ENCODE measurements at places on chromosomes 16 and 17.

DNA sequence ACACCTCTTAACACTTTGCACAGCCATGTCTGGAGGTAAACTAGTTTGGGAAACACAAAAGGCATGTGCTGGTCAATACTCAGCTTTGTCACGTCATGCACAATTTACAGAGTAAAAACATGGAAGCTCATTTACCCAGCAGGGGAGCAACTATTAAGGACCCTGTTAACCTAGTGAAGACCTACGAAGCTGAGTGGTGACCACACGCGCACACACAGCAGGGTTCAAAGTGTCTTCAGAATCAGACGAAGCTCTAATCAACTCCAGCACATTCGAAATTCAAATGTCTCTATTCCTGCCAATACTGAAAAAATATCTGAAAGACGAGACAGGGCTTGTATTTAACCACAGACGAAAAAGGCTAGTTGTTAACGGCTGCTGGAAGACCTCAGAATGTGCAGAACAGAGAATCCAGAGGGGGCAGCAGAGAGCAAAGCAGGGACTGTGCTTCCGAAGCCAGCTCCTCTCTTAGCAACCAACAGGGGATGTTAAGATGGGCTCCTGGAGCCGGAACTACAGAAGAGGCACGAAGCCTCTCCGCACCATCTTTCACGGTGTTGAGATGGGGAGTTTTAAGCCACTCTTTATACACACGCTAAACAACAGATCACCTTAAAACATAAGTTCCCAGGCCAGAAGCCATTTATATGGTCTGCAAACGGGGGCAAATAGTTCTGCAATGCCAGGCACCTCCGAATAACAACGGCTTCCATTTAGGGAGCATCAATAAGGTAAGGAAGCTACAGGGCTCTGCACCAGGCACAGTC, 45.7 kb downstream of the CMTM4 start:
- DNase-seq, result peak; percentile 78

DNA sequence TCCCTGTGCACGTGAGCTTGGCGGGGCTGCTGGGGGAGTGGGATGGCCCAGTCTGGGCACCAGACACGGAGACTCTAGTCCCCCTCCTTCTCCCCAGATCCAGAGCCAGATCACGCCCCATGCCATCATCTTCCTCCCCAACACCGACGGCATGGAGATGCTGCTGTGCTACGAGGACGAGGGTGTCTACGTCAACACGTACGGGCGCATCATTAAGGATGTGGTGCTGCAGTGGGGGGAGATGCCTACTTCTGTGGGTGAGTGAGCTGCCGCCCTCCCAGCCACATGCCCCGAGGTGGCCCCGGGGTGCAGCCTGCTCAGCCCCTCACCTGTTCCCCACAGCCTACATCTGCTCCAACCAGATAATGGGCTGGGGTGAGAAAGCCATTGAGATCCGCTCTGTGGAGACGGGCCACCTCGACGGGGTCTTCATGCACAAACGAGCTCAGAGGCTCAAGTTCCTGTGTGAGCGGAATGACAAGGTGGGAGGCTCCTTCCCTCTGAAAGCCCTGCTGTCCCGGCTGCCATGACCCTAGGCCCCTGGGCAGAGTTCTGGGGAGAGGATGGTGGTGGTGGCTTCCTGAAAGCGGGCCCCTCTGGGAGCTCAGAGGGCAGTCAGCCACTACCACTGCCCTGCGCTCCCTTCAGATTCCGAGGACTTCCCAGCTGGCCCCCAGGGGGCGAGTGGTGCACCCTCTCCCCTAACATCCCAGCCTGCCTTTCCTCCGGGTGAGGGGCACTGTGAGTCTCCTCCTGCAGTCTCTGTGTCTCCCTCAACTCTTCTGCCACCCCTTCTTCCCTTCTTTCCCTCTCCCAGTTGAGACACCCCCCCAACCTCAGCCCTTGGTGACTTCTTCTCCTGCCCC, 2.8 kb upstream of the C17orf107 start:
- no peak for DNase-seq

DNA sequence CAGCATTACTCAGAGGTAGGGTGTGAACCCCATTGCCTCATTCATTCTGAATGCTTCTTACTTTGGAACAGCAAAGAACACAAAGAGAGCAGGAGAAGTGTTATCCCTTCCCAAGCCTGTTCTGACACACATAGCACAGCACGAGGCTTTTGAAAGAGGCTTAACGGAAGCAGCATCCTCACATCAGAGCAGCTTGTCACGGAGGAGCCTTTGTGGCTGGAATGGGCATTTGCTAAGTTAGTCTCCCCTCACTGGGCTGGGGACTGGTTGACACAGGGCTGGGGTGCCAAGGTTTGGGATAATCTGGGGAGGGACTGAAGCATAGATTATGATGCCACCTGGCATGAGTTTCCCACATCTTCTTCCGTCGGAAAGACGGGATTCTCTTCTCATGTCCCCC, 167.5 kb upstream of the DNAH9 start:
- DNase-seq, result no peak

DNA sequence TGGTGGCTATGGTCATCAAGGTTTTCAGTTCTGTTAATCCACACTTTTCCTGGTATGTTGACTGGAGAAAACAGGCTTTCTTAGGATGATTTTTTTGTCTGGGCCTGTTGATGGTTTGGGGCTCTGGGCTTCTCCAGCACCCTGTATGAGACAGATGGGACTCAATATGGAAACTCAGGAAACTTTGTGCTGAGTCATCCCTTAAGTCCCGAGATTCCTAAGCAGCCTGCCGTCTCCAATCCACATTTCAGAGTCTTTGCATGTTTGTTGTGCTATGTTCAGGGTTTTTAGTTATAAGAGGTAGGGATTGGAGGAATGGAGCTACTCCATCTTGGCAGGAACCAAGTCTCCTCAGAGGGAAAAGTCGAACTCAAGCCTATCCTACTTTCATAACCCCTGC, 253.3 kb upstream of the FOXF1 start:
- DNase-seq, result no peak

- no peak for DNase-seq
Observed at GRCh38 chr16:88536971-88537751, 33.0 kb upstream of the ZC3H18 start.

DNA sequence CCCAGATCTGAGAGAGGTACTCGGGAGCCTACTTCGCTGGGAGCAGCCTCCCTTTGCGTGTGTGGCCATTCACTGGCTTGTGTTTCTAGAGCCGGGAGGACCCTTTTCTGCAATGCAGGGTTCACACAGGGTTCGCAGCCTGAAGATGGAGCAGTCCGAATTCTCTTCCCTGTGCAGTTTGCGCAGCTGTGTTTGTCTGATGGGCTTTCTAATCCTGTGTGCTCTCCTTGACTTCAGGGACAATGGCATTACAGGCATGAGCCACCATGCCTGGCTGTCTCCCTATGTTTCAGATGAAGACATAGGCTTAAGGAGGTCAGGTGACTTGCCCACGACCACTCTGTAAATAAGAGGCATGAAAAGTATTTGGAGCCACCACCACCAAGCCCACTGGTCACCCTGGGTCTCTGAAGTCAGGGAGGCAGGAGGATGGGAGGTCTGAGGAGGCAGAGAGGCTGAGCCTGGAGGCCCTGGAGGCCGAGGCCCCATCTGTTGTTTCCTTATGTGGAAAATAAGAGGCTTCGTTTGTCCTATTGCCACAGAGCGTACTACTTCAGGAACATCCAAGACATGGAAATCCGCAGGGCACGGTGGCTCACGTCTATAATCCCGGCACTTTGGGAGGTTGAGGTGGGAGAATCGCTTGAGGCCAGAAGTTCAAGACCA, 5.0 kb upstream of the STH start:
- DNase-seq, result no peak

DNA sequence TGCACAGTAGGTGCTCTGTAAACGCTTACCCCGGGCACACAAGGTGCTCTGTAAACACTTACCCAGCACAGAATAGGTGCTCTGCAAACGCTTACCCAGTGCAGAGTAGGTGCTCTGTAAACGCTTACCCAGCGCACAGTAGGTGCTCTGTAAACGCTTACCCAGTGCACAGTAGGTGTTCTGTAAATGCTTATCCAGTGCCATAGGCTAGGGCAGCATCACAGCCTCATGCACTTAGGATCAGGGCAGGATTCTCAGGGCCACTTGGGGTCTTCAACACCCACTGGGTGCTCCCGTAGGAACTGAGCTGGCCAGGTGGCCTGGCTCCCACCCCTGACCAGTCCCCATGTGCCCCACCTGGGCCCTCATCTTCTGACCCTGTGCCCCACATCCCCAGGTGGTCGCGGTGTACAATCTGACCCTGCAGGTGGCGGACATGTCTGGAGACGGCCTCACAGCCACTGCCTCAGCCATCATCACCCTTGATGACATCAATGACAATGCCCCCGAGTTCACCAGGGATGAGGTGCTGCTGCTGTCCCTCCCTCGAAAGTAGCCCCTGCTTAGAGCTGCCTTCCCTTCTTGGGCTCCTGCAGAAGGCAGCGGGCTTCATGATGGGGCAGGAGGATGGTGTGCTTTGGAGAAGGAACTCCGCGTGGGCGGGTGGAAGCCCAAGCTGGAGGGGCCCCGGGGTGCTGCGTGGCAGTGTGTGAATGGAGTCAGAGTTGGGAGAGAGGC, 13.1 kb downstream of the SLC22A31 start:
- DNase-seq, result peak; percentile 50

DNA sequence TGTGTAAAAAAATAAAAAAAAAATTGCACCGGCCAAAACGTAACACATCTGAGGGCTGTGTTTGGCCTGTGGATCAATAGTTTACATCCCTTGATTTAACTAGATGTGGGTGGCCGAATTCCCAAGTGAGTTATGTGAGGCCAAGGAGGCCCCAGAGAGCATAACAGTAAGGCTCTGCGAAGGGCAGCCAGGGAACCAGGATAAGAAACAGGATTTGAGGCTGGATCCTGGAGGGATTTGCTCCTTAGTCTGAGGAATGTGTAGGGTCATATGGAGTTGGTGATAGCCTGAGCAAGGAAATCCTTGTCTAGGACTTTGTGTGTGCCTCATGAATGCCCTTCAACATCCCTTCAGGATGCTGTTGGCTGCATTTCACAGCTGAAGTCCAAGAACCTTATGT, 2.0 kb downstream of the PHKG2 start:
- DNase-seq, result no peak

DNA sequence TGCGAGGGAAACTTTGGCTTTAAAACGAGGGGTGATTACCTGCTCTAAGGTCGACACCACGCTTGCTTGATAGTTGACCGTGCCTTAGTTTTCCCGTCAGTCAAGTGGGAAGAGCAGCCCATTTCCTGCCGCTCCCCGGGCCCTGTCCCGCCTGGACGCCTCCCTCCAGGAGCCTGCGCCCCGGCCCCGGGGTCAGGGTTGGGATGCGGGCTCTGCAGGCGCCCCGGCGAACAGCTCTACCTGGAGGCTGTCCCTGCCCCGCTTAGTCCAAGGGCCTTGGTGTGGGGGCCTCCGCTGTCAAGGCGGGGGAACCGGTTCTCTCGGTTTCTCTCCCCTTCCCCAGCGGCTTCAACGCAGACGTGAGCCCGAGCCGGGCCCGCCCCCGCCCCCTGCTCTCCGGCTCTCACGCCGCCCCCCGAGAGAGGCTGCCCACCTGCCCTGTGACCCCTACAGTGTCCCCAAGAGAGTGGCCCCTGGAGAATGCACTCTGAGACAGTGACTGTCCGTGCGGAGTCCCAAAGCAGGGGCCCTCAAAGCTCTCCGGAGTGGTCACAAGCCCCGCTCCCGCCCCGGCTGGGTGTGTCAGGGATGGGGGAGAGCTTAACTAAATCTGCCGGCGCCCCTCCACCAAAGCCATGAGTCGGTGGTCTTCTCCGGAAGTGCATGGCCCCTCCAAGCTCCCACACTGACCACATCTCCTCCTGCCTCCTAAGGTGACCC, 117.4 kb upstream of the SMURF2 start:
- no peak for DNase-seq

DNA sequence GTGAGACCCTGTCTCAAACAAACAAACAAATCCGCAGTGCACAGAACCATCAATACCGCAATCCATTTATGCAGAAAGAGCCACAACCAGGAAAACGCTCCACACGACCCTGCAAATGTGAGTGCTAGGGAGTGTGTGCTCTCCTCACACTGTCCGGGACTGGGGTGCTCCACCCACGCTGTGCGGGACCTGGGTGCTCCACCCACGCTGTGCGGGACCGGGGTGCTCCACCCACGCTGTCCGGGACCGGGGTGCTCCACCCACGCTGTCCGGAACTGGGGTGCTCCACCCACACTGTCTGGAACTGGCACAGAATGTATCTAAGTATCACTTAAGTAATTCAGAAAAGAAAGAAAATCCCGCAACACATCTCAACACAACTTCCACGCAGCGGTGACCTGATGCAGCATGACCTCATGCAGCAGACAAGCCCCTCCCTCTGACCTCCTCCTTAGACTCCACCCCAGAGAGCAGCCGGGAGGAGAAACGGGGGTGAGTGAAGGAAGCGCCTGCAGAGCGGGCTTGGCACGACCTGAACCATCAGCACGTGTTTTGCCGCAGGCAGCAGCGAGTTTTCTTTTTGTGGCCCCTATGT, 38.5 kb downstream of the ZNF276 start:
- no peak for DNase-seq

DNA sequence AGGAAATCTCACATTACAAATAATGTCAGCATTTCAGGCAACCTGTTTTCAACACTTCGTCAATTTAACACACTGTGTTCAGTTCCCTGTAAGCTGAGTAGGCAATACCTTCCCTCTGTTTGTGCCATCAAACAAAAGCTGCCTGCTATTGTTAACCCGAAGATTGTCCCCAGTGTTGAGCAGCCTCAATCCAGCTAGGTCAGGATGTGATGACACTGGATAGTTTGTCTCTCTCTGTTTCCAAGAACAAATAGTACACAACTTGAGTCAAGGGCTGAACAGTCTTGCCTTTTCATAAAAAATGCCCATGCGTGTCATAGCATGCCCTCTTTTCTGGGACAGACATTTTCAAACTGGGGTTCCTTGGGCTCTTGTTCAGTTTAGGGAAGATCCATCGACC, 36.4 kb downstream of the HSD17B2 start:
- no peak for DNase-seq

- no peak for DNase-seq
Observed at GRCh38 chr16:77945126-77945525, 77.2 kb upstream of the CLEC3A start.

DNA sequence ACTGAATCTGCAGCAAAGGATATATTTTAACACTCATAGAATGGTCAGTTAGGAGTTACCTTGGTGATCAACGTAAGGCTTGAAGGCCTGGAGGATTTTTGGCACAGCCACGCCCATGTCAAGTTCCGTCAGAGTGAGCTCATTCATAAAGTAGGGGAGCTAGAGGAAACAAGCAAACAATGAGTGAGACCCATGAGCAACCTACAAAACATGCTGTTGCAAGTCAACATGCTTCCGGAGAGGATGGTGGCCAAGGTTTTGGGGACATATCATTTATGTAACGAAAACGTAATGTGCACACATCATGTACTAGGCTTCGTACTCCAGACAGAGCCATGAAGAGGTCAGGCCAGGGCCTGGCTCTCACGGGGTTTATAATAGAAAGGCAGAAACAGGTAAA, 41.1 kb upstream of the ERN1 start:
- DNase-seq, result no peak

DNA sequence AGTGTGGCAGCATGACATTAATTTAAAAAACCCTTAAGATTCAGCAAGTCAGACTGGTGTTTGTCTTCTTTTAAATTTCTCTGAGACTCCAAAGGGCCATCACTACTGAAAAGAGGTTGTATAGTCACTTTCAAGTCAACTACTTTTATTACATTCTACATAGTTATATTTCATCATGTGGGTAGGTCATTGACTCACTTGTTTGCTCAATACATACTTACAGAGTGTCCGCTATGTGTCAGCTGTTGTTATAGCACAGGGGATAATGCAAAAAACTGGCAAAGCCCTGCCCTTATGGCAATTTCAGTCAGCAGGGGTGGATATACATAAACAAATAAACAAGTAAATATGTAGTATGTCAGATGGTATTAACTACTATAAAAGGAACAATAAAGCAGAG, 2.5 kb upstream of the MYH4 start:
- no peak for DNase-seq
